Activated CD8-positive, alpha-beta memory T cell treated with anti-CD3 and anti-CD28 coated beads, Interleukin-2, amount 10 ng/mL, durations not matched to agents 7 days and 5 days (primary cell): ENCODE measurements at places on chromosomes 2 and 18. TPM values are rescaled to one million over a fixed set of nuclear protein-coding genes. Genes with fewer than 3 reads are reported as not detected.

DNA sequence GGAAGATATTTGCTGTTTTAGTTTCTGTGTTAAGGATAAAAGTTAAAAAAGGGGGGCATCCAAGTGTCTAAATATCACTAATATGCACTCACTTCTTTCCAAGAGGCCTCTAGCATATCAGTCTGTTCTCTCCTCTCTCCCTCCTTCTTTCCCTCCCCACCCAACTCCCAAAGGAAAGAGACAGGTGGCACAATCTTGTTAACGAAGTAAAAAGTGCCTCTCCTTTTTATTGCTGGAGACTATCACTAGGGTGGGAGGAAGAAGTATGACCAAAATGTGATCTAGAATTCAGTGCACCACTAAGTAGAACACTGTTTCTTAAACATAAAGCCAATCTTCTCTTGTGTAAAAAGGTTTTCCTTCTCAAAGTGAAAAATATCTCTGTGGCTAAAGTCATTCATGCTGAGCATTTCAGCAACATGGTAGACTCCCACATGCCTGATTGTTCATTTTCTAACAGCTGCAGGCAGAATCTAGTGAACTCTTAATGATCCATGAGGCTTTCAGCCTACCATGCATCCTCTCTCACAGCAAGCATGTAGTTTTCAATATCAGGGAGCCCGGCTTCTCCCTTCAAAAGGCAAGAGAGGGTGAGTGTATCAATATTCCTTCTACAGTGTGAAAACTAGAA, 39.5 kb downstream of the RNU4ATAC start:
- H3K4me3 ChIP-seq = no peak overlapping the region
- H3K4me1 ChIP-seq = peaks cover 2% of the 10 kb centered on the region
- no peaks in the 10 kb centered on the region for H3K27me3 ChIP-seq
- H3K27ac ChIP-seq = no peak overlapping the region
- no peak for DNase-seq

DNA sequence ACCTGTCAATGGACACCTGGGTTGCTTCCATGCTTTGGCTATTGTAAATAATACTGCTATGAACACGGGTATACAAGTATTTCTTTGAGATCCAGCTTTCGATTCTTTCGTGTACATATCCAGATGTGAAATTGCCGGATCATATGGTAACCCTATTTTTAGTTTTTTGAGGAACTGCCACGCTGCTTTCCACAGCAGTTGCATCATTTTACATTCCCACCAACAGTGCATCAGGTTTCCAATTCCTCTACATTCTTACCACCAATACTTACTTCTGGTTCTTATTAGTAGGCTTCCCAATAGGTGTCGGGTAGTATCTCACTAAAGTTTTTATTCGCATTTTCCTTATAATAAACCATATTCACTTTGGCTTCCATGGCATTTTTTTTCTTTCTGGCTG, 69.6 kb downstream of the PID1 start:
- H3K27me3 ChIP-seq = no peaks in the 10 kb centered on the region
- no peak overlapping the region for H3K4me3 ChIP-seq
- no peaks in the 10 kb centered on the region for H3K4me1 ChIP-seq
- DNase-seq = no peak

PID1 gene
- total RNA-seq = not detected

MAP3K20 gene
- 16.1 TPM for total RNA-seq
